ENCODE measurements at places on chromosomes 13 and 19.

GRCh38 chr13:21936674-21937073 lies 265.8 kb downstream of the FGF9 start:
- DNase-seq, result no peak

GRCh38 chr19:912181-913079 lies 589 bp downstream of the R3HDM4 start:
- DNase-seq, result no peak

DNA sequence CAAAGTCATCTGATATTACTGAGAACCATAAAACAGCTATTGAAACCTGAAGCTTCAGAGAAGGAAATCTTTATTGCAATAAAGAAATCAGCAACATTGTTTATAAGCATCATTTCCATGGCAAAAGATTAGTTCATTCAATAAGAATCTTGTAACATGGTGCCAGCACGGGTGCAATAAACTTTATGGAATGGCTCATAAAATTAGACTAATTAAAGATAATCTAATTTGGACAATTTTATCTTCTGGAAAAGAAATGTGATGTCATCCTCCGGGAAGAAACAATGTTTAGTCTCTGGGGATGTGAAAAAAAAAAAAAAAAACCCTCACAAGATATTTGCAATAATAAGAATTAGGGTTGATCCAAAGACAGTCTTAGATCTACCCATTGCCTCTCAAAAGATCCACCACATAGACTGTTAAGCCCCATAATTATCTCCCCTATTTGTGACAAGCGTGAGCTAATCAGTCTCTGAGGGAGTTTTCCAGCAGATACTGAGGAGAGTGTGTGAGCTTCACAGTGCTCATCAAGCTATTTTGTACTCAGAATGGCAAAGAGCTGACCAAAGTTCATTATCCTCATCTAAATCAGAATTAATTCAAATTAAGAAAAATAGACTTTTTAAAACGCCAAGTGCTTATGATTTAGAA lies 297.0 kb upstream of the EDNRB start:
- no peak for DNase-seq

DNA sequence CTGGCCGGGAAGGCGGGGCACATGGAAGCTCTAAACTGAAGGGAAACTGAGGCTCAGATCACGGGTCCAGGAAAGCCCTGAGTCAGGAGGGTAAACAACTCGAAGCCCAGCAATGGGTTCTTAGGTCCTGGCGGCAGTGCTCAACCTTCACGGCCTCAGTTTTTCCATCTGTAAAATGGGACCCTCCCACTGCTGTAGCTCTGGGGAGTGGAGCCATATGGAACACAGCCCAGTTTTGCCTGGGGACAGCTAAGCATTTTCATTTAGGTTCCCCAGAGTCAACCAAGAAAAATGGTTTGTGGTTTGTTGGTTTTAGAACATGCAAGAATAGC lies 30.4 kb downstream of the CEBPG start:
- no peak for DNase-seq

- no peak for DNase-seq
Observed at GRCh38 chr13:109707044-109707741, 79.2 kb downstream of the IRS2 start.

- no peak for DNase-seq
Observed at GRCh38 chr19:32702010-32702409, 10.4 kb downstream of the NUDT19 start.

GRCh38 chr19:12665281-12665573 lies 1.3 kb downstream of the MAN2B1 start:
- peak; percentile 66 for DNase-seq

DNA sequence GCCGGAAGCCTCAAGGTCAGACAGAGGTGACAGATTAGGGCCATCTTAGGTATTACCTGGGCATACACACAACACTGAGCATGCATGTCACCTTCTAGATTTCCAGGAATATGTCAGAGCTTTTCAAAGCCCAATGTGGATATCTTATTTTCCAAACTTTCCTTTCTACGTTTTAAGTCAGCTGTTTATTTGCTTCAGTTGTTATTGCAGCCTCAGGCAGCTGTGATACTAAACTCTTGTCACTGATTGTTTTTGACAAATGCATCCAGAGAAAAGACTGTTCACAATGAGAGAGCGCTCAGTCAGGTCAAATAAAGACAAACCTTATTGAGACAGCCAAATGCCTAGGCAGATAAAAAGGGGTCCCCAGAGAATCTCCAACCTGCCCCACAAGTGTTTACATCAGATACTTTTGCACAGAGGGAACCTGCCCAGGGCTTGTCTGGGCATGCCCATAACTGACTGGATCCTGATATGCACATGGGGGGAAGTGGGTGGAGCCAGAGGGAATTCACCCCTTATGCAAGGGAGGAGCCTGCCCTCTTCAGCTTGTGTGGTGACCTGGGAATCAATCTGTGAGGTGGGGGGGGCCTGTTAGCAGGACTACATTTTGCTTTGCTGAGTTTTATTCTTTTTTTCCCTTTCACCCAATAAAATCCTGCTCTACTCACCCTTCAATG lies 28.5 kb downstream of the MED4 start:
- peak; percentile 18 for DNase-seq

DNA sequence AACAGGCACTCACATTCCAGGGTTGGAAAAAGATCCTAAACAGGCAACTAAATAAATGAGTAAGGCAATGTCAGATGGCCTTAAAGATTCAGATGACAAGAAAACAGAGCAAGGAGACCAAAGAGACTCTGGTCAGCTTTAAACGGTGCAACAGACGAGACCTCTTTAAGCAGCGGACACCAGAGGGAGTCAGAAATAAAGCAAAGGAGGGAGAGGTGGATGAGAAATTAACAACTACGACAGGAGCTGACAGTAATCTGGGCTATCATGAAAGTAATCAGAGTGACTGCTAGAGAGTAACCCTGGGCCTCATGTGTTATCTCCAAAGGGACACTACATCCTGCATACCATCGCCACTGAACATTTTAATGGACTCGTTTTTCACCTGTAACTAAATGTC lies 1.1 kb downstream of the ZNF550 start:
- DNase-seq, result no peak
